Inflammatory macrophage treated with lipopolysaccharide for 1 hour (primary cell): ENCODE measurements at places on chromosomes 4 and X.

DNA sequence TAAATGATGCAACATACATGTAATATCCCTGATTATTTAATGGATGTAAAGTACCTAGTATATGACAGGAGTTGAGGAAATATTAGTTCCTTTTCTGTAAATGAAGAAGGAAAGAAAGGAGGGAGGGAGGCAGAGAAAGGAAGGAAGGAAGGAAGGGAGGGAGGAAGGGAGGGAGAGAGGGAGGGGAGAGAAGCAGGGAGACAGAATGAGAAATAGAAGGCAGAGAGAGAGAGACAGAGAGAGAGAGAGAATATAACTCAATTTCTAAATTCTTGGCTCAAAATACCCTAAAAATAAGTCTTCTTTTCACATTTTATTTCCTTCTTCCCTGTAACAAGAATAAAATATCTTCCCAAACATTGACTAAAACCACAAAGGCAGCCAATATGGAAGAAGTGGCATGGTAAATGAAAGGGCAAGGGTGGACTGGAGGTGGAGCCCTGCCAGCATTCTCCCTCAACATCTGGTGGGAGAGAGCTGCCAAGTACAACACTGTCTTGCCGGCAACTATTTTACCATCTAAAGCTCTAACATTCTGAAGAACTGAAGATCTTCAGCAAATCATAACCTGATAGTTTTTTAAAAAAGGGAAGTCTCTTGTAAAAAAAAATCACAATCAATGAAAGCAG lies 245.1 kb downstream of the PPP3CA start:
- no peak for DNase-seq

DNA sequence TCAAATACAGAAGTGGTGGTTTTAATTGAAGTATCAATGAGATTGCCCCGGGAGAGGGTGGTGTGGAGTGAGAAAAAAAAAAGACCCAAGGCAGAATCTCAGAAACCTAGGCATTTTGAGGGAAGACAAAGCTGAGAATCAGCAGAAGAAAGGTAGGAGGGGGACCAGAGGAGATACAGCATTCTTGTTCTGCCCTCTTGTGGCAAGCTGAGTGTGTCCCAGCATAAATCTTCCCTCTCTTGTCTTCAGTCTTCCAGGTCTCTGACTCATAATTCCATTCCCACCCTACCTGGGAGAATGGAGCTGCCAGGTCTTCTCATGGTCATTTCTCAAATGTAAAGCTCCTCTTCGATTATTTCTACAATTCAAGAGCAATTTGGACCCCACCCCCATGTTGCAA lies 32.7 kb upstream of the MAGED1 start:
- DNase-seq = peak; percentile 1

- DNase-seq = no peak
These were observed 29.3 kb upstream of the MYOZ2 start for GRCh38 chr4:119106036-119107000.

DNA sequence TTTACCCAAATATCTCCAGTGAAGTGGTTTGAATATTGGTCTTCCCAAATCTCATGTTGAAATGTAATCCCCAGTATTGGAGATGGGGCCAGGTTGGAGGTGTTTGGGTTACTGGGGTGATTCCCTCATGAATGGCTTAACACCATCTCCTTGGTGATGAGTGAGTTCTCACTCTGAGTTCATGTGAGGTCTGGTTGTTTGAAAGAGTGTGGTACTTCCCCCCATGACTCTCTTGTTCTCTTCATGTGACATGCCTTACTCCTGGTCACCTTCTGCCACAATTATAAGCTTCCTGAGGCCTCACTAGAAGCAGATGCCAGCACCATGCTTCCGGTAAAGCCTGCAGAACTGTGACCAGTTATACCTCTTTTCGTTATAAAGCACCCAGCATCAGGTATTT lies 32.9 kb upstream of the OTUD4 start:
- no peak for DNase-seq

GRCh38 chr4:110970642-110971041 lies 347.8 kb upstream of the PITX2 start:
- peak; percentile 42 for DNase-seq

DNA sequence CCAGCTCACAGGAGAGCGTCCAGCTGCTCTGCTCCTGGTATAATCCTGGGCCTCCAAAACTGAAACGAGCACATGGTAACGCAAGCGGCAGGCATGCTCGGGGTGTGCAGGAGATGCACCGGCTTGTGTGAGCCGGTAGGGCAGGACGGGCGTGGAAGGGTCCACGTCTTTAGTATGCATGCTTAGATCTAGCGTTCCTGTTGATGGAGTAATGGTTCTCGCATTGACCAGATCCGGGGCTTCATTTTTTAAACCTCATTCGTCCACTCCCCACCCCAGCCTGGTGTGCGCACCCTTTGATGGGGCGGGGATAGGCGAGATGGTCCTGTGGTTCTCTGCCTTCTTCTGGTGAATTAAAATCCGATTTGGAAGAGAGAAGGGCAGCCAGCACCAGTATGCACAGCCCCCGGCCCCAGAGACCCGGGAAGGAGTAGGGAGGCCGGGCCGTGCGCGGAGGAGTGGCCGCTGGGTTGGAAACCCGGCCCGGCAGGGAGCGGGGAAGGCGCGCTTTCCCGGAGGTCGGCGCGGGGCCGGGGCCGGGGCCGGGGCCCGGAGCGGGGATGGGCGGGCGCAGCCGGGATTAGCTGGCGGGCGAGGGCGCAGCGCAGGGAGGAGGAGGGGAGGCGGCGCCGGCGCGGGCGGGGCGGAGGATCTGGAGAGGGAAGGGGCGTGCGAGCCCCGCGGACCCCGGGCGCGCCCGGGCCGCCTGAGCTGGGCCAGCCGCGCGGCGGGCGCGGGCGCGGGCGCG lies 39.9 kb downstream of the FAM149A start:
- no peak for DNase-seq

DNA sequence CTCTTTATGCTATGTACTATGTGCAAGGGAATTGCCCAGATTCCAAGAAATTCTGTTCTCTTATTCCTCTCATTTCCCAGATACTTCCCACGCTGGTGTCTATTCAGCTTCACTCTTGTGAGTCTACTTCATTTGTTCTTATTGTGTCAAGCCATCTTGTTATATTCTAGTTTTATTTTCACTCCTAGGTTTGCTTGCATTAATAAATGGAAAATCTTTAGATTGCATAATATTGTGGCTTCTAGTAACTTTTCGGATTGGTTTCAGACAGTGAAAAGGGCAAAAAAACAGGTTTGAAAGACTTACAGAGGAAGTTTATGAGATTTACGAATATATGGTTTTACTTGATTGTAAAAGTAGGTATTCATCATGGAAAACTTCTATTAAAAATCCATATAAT lies 128.4 kb downstream of the BTC start:
- DNase-seq = peak; percentile 19

DNA sequence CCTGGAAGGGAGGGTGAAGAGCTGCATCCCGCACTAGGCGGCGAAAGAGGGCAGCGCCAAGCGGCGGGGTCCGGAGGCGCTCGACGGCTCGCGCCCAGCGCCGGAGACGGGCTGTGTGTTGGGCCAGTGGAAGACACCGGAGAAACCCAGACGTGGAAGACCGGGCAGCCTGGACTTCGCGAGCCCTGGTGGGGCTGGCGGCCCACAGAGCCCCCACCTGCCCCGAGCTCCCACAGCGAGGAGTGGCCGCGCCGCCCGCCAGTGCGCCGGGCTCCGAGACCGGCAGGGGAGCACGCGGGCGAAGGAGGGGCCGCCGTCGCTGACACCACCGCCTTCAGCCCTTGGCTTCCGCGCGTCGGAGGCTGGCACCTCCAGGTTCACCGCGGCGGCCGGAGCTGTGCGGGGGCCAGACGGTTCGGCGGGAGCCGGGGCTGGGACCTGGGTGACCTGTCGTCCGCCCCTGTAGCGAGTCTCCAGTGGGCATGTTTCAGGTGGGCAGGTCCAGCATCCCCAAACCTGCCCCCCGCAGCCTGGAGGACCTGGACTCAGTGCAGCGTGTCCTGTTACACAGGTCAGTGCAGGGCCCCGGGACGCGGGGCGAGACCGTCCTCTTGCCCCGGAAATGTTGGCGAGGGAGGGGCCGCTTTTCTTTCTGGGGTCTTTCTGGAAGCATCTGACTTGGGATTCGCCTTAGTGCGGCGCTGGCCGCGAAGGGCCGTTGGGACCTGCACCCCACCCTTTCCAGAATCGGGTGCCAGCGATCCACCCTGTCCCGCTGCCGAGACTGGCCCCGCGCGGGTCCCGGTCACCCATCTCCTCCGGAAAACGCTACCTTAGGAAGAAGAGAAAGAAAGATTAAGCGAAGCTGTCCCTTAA lies 9.6 kb upstream of the INTU start:
- no peak for DNase-seq

- DNase-seq = no peak
These were observed 52.5 kb downstream of the LNX1 start for GRCh38 chr4:53538756-53539155.

GRCh38 chr4:163332526-163333406 lies at the start of gene NPY1R:
TSS of gene NPY1R (minus strand) at chr4:163332596. CDS start at chr4:163326554, 6,042 bp downstream.
- DNase-seq = peak; percentile 50

- no peak for DNase-seq
These were observed 811.6 kb downstream of the GLUD2 start for GRCh38 chrX:121858867-121859647.

- peak; percentile 53 for DNase-seq
These were observed 27.4 kb upstream of the CCSER1 start for GRCh38 chr4:90099812-90100211.

- no peak for DNase-seq
These were observed 152.9 kb downstream of the RTL3 start for GRCh38 chrX:78506248-78506647.

GRCh38 chrX:38675856-38676255 lies 114.5 kb downstream of the TSPAN7 start:
- DNase-seq = peak; percentile 12

GRCh38 chrX:42149281-42149680 lies 225.9 kb upstream of the CASK start:
- DNase-seq = no peak

- DNase-seq = no peak
These were observed 48.5 kb upstream of the IL15 start for GRCh38 chr4:141587897-141588296.

- no peak for DNase-seq
These were observed 206.9 kb downstream of the FAM47B start for GRCh38 chrX:35149517-35149916.

- DNase-seq = no peak
These were observed 604.6 kb upstream of the FAM241A start for GRCh38 chr4:111540671-111541070.

GRCh38 chrX:107848591-107848990 lies 22.9 kb downstream of the MID2 start:
- DNase-seq = no peak

DNA sequence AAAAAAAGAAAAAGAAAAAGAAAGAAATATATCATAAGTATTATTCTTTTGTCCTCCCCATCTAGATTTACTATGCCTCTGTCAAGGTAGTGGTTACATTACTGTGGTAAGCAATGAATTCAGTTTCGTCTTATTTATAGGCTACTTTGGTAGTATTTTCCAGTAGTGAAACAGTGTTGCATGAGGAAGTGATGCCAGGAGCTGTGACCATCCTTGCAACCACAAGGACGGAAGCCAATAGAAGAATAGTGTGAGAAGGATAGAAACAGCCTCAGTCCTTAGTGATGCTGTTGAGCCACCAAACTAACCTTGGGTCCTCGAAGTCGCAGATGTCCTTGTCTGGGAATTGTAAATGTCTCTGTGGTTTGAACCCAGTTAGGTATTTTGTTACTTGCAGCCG lies 328.5 kb downstream of the PPP3CA start:
- no peak for DNase-seq
